Right lung (tissue), 10 donors: ENCODE measurements at places on chromosomes 5 and 9. TPM values are rescaled to one million over a fixed set of nuclear protein-coding genes. Genes with fewer than 3 reads are reported as not detected.

The CCL21 gene
- 169 TPM for polyA plus RNA-seq

GRCh38 chr9:112544477-112544876 is 57.9 kb downstream of the KIAA1958 start:
- DNase-seq: no peak

- no peak for DNase-seq
Measured at GRCh38 chr9:69149321-69149807, 24.7 kb upstream of the TJP2 start.

The PIP5KL1 gene
- 3.4 TPM for polyA plus RNA-seq

GRCh38 chr5:55540525-55540924 is 5.8 kb upstream of the PLPP1 start:
- DNase-seq: no peak
